ENCODE measurements at places on chromosomes 7 and 10.

- peak; percentile 9 for DNase-seq
These were observed 83.3 kb upstream of the DNAJC1 start for GRCh38 chr10:22086730-22087401.

- DNase-seq: no peak
These were observed 62.2 kb downstream of the FAM241B start for GRCh38 chr10:69692267-69692666.

- DNase-seq: no peak
These were observed 19.1 kb upstream of the TPK1 start for GRCh38 chr7:144854839-144855424.

- no peak for DNase-seq
These were observed 504 bp upstream of the BMPER start for GRCh38 chr7:33904681-33905388.

GRCh38 chr7:105829681-105830322 is 46.6 kb downstream of the ATXN7L1 start:
- DNase-seq: no peak

- DNase-seq: no peak
These were observed 286.6 kb downstream of the BMPER start for GRCh38 chr7:34191771-34192479.

- no peak for DNase-seq
These were observed 39.2 kb upstream of the GAD2 start for GRCh38 chr10:26177341-26177740.

GRCh38 chr10:34670081-34670480 is 145.0 kb downstream of the PARD3 start:
- no peak for DNase-seq

GRCh38 chr7:105325216-105325904 is 63.4 kb downstream of the SRPK2 start:
- DNase-seq: no peak

DNA sequence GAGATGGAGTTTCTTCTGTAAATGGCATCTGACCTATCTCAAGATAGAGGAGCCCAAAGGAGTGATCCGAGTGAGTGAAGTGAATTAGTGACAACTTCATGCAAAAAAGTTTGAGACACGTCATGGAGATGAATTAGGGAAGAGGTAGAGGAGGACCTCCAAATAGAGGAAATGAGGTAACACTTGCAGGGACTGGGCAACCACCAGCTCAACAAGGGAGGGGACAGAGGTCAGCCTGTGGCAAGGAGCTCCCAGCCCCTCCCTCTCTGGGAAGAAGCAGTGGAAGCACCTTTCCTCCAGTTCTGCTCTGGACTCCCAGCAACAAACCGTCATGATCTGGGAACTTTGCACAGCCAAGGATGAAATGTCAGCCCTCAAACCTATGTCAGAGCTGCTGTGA is 83.5 kb upstream of the IKZF1 start:
- DNase-seq: no peak

DNA sequence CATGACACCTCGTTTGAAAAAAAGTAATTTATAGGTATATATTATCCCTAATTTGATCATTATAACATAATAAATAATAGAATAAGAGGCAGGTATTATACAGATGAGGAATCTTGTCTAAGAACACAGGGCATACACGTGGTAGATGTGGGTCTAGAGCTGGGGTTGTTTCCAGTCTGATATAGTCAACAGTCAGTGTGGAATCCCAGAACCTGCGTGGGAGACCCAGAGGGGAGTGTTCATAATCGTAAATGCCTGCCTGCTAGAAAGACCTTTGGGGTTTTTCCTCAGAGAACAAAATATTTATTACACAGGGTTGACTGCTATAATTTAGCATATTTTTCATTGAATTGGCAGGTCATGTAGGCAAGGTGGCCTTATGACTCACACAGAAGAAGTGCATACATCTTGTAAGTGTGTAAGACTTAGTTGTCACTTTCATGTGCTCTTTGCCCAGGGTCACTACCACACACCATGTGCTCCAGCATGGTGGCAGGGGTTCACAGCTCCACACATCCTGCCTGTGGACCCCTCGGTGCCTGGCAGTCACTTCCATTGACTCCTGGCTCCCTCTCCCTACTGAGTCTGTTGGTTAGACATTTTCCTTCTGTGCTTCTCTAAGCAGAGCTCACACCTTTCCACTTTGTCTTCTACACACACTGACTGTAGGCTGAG is 94.9 kb upstream of the IKZF1 start:
- no peak for DNase-seq

- no peak for DNase-seq
These were observed 4.7 kb downstream of the RBM20 start for GRCh38 chr10:110648692-110649346.

DNA sequence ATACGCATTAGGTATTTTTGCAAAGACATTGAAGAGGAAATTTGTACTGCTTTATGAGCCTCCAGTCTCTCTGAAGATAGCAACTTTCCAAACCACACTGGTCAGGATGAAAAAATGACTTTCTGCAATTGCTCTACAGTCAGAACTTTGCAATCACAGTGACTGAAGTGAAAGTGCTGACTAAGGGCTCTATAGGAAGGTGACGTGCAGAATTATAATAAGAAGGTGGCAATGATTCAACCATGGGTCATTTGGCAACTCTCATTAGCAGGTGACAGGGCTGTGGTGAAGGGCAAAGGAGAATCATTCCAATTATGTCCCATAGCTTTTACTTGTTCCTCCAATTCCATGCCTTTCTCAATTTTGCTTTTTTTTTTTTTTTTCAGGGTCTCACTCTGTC is 311.0 kb downstream of the ANKRD30A start:
- no peak for DNase-seq

DNA sequence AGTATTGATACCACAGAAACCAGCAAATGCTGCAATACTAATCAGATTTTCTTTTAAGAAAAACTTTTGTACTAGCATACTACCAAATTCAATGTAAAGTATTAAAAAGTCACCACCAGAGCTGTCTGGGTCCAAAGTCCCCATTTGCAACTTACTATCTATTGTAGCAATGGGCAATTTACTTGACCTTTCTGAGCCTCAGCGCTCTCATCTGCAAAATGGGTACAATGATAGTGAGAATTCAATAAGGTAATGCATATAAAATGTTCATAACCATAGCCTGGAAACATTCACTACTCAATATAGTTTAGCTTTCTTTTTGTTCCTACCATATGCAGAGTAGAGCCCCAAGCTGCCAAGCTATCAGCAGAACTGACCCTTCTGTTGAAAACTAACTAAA is 337.2 kb downstream of the ELMO1 start:
- DNase-seq: no peak

DNA sequence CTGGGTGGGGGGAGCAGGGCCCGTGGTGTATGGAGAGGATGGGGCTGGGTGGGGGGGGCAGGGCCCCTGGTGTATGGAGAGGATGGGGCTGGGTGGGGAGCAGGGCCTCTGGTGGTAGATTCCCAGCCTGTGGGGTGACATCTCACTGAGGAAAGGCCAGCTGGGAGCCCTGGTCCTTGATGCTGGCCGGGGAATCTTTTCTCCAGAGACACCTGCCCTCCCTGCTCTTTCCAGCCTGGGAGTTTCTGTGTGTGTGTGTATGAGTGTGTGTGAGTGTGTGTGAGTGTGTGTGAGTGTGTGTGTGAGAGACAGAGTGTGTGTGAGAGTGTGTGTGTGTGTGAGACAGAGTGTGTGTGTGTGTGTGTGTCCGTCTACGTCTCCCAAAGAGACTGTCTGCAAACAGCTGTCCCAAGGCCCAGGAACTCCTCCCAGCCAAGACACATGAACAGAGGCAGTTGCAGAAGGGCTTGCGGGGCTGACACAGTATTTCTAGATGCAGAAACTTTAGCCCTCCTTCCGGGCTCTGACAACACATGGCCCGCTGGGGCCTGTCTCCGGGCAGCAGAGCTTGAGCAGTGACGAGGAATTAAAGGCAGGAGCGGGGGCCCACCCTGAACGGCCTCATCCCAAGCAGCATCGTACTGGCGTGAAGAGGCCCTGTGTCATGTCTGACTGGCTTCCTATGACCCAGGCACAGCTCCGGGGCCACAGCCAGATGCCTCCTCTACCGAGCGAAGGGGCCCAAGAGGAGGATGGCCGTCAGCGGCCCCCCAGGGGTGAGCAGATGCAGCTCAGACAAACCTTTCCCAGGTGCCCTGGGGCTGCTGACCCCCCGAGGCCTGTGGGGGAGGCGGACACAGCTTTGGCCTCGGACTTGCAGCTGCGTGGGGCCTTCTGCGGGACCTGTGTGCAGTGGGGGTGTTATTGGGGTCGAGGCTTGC is 24.3 kb downstream of the FAM20C start:
- DNase-seq: no peak

DNA sequence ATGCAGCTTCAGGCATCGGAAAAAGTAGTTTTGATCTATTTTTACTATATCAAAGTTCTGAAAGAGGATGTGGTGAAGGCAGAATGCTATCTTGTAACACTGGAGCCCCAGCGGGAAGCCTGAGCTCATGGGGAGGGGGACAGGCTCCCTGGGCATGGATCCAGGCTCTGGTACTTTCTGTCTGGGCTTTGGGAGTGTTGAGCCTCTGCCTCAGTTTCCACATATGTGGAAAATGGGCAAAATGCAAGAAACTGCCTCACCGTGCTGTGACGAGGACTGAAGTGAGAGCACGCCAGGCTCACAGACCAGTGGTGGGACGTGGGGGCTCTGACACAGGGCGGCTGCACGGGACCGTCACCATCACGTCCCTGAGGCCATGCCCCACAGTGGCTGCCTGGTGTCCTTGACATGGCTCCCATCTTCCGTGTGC is 182.9 kb upstream of the SHH start:
- no peak for DNase-seq

DNA sequence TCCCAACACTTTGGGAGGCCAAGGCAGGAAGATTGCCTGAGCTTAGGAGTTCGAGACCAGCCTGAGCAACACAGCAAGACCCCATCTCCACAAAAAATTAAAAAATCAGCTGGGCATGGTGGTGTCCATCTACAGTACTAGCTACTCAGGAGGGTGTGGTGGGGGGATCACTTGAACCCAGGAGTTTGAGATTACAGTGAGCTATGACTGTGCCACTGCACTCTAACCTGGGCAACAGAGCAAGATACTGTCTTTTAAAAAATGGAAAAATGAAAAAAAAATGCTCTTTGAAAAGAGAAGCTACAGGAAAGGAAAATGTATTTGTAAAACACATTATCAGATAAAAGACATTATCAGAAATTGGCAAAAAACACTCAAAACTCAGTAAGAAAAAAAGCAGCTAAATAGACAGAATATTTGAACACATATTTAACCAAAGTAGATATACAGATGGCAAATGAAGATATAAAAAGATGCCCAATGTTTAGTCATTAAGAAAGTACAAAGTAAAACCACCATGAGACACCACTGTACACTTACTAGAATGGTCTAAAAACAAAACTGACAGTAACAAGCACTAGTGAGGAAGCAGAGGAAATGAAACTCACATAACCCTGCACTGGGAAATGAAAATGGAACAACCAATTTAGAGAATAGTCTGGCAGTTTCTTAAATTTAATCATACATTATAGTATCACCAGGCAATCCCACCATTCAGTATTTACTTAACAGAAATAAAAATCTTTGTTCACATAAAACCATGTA is 40.5 kb downstream of the NRBF2 start:
- DNase-seq: no peak
